ENCODE measurements at places on chromosomes 7 and 10.

DNA sequence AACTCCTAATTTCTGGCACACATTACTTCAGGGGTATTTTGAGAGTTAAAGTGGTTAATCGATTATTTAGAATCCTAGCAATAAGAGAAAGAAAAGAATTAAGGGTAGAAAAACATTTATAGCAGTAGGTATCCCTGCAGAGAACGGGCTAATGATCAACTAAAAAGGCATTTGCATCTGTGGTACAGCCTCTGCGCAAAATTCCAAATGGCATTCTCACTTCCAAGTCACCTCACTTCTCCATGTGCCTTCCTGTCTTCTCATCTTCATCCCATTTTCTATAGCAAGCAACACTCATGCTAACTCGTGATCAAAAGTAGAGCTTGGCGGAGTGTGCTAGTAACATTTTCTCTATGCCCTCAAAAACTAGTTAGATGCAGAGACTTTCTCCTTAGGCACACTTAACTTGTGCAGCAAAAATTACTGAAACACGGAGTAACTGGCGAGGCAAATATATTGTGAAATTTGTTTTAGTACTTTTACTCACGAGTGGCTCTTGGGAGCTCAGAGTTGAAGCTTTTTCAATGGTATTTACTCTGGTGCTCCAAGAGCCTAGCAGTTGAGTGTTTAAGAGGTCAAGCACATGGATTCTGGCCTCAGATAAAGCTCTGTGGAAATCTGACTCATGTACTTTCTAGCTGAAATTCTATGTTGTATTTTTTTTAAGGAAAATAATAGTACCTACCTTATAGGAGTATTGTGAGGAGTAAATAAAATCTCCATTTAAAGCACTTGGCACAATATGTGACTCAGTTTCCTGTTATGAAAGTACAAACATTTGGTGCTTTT is 65.1 kb downstream of the MET start:
- DNase-seq, result no peak

- DNase-seq, result peak; percentile 67
Observed at GRCh38 chr10:79331709-79332108, 15.6 kb upstream of the PPIF start.

DNA sequence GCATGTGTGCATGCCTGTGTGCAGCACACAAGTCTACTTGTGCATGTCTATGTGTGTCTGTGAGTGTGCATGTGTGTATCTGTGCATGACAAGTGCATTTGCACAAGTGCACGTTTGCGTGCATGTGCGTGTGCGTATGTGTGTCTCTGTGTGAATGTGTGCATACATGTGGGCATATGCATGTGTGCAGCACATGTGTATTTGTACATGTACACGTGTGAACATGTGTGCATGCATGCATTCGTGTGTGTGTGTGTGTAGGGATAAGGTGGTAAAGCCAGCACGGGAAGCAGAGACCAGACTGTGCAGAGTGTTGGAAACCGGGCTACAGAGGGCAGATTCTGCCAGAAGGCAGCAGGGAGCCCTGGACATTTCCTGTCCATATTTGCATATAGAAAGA is 35.9 kb upstream of the GNA12 start:
- DNase-seq, result no peak

GRCh38 chr10:48614481-48615390 is 9.9 kb upstream of the ARHGAP22 start:
- DNase-seq, result no peak

GRCh38 chr10:55065185-55065584 is 264.2 kb upstream of the PCDH15 start:
- DNase-seq, result no peak

DNA sequence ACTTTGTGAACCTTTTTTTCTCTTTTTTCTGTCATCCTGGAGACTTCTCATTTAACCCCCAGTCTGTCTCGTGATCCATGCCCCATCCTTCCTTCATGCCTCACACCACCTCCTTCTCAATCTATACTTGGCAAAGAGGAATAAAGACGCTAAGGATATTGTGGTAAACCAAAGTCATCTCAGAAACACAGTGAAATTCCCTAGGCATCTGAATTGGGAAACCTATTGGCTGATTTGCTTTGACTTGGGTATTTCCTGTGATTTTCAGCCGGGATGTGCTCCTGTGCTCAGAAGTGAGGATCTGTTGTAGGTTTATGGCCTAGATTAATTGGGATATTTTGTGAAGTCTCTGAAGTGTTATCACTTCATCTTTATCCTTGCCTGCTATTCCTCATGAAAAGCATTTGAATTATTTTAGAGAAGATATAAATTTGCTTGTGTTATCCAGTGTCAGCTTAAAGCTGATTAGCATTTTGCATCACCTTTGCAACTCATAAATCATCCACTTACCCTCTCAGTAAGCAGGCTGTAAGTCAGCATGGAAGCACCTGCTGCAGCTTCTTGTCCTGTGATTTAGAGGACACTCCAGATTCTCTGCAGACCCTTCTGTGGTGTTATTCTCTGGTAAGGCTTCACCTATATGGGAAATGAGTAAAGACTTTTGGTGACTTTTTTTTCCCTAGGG is 138.0 kb downstream of the AUTS2 start:
- DNase-seq, result no peak

DNA sequence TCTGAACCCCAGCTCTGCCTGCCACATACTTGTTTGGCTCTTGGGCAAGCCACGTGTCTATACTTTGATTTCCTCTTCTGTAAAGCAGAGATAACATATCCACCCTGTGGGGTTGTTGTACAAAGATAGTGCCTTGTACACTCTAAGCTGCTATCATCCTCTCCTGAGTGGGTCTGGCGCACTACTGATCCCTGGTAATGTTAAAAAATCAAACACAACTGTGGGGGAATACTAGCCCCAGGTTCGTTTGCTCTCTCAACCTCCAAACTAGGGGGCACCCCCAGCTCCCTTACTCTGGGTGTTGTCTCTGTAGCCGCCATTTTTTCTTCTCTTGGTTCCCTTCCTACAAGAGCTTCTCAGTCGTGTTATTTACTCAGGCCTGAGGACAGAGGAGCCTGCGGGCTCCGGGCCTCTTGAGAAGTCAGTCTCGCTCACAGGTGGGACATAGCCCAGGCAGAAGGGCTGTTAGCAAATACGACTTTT is 1.0 kb downstream of the POLM start:
- no peak for DNase-seq

GRCh38 chr10:1638889-1639419 is 98.4 kb downstream of the ADARB2 start:
- no peak for DNase-seq

GRCh38 chr10:13168781-13169180 is 7.4 kb downstream of the MCM10 start:
- DNase-seq, result no peak

- no peak for DNase-seq
Observed at GRCh38 chr10:113199459-113199858, 249.4 kb downstream of the TCF7L2 start.

GRCh38 chr10:100014071-100014762 is 4.5 kb upstream of the DNMBP start:
- no peak for DNase-seq

GRCh38 chr7:157292770-157293412 is 43.9 kb upstream of the DNAJB6 start:
- no peak for DNase-seq

GRCh38 chr7:86773309-86773708 is 129.6 kb downstream of the GRM3 start:
- no peak for DNase-seq

- no peak for DNase-seq
Observed at GRCh38 chr7:151566897-151567320, 47.2 kb upstream of the RHEB start.

GRCh38 chr7:75884476-75884875 is 5.6 kb downstream of the RHBDD2 start:
- no peak for DNase-seq

- no peak for DNase-seq
Observed at GRCh38 chr10:86684331-86685097, 16.2 kb downstream of the LDB3 start.

DNA sequence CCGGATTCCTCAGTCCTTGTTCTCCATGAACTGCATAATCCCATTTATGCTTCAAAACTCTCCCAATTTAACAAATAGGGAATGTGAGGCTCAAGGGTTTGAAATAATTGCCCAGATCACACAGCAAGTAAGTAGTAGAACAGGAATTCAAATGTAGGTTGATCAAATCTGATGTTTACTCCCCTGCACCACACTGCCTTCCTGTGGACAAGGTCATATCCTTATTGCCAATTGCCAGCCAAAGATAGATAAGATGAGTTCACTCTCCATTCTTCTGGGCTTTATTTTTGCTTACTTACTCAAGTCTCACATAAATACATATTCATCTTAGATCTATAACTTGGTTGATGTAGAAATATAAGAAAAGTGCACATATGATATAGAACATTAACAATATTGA is 435.2 kb upstream of the ETV1 start:
- DNase-seq, result no peak

DNA sequence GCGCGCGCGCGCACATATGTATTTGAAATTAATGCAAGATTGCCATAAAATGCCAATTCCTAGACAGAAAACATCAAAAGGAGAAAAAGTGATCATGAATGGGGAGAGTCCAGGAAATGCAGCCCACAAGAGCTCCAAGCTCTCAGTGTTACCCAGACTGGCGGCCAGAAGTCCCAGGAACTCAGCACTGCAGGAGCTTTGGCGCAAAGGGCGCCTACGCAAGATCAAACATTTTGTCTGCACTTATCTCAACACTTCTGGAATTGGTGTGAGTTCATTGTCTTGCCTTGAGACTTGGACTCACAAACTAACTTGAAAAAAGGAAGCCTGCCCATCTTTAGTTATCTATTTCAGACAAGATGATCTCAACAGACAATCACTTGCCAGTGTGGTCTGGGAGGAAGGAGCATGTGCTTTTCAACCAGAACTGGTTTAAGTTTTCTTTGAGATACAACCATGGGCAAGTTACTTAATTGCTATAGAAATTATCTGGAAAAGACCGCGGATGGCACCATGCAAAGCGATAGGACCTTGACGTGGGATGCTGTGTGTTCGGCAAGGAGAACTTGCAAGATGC is 77.2 kb downstream of the KIAA1549 start:
- DNase-seq, result no peak

GRCh38 chr10:90308223-90308622 is 549.6 kb downstream of the HTR7 start:
- DNase-seq, result no peak

- no peak for DNase-seq
Observed at GRCh38 chr7:90402785-90403173, 482 bp upstream of the CLDN12 start.

DNA sequence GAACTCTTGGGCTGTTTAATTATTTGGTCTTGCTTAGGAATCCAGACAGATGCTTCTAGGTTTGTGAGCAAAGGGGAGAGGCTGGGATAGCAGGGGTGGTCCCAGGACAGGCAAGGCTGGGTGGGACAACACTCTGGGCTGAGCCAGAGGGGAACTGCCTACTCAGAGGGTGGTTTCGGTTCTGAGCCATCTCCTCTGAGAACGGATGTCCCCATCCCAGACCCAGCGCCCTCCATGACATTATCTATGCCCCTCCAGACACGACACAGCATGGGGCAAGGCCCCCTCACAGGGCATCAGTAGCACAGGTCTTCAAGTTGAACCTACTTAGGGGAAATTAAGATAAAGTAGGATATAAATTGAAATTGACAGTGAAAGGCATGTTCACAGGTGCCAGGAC is 7.1 kb downstream of the ASB10 start:
- no peak for DNase-seq

GRCh38 chr10:60114765-60115586 is 208.6 kb upstream of the CCDC6 start:
- DNase-seq, result peak; percentile 50

DNA sequence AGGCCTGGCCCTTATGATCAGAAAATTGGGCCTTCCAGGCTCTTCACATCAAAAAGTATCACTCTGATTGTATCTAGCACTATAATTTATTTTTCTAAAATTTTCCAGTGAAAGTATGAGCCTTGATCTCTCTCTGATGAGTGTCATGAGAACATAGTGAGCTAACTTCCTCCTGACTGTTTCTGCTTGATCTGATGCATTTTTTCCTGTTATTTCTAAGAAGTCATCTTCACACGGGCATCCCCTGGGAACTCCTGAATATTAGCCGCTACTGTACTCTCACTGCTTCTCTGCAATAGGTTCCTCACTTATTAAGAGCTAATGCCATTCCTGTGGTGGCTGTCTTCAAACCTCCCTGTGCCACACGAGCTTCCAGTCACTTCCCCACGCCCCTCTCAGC is 63.1 kb upstream of the ZPBP start:
- no peak for DNase-seq

GRCh38 chr10:60611291-60611747 is 167.0 kb upstream of the CDK1 start:
- no peak for DNase-seq

DNA sequence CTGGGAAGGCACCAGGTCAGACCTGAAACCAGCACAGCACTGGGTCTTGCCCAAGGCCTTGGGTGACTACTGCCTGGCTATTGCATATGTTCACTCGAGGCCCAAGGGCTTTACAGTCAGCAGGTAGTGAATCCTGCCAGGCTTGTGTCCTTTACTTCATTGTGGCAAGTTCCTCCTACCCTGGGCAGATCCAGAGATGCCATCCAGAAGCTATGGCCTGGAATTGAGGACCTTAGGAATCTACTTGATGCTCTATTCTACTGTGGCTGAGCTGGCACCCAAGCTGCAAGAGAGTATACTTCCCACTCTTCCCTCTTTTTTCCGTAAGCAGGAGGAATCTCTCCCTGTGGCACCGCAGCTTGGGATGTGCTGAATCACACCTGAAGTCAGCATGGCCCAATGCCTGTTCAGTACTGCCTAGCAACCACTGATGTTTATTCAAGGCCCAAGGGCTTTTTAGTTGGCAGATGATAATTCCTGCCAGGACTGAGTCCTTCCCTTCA is 246.7 kb upstream of the CTBP2 start:
- DNase-seq, result no peak

DNA sequence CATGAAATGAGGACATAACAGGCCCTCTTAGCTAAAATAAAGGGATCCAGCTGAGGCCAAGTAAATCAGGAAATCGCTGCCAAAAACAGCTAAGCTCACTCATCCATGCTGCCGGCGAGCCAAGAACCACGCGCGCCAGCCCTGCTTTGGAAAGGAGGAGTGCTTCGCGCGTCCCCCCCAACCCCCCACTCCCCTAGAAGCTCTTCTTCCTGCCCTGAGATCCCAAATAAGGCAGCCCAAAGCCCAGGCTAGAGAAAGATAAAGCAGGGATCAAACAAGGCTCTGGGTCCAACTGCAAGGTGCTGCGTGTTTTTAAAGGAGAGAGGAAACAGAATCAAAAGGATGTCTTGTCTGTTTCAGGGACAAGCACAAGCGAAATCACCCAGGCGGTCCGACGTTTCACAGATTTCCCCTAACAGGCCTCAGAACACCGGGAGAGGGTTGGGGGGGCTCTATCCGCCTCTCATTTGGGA is 168.3 kb upstream of the AUTS2 start:
- DNase-seq, result no peak

GRCh38 chr7:90764848-90765570 is 168.9 kb downstream of the CDK14 start:
- no peak for DNase-seq

Measured in T-helper 1 cell (primary cell).